RCC 7860 (cell line): ENCODE measurements at places on chromosomes 16 and 17.
A peak's percentile ranks its signal among the peaks of the same experiment; 100 is the strongest.

- DNase-seq, result no peak
Observed at GRCh38 chr16:55370762-55371482, 46.9 kb downstream of the IRX6 start.

DNA sequence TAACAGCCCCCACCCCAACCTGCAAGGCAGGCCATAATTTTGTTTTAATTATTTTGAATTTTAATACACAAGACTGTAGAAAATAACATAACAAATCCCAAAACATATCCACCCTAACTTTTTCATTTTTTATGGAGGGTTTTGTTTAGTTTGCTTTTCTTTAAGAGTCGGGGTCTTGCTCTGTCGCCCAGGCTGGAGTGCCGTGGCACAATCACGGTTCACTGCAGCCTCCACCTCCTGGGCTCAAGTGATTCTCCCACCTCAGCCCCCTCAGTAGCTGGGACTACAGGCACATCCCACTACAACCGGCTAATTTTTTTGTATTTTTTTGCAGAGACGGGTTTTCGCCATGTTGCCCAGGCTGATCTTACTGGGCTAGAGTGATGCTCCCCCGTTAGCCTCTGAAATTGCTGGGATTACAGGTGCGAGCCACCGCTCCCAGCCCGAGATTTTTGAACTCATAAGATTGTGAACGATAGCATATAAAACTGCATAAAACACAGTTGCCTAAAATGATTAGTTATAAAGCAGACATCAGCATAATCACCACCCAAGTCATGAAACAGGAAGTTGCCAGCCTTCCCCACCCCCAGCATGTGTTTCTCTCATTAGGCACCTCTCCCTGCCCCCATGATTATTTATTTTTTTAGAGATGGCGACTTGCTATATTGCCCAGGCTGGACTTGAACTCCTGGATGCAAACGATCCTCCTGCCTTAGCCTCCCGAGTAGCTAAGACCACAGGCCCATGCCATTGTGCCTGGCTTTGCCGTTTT is 13.6 kb upstream of the DOC2B start:
- no peak for DNase-seq

- DNase-seq, result no peak
Observed at GRCh38 chr16:84036982-84037425, 5.6 kb downstream of the SLC38A8 start.

GRCh38 chr17:33804401-33804800 is 450.7 kb upstream of the CCL2 start:
- no peak for DNase-seq

- peak; percentile 7 for DNase-seq
Observed at GRCh38 chr16:65965628-65966027, 400.9 kb upstream of the CDH5 start.

DNA sequence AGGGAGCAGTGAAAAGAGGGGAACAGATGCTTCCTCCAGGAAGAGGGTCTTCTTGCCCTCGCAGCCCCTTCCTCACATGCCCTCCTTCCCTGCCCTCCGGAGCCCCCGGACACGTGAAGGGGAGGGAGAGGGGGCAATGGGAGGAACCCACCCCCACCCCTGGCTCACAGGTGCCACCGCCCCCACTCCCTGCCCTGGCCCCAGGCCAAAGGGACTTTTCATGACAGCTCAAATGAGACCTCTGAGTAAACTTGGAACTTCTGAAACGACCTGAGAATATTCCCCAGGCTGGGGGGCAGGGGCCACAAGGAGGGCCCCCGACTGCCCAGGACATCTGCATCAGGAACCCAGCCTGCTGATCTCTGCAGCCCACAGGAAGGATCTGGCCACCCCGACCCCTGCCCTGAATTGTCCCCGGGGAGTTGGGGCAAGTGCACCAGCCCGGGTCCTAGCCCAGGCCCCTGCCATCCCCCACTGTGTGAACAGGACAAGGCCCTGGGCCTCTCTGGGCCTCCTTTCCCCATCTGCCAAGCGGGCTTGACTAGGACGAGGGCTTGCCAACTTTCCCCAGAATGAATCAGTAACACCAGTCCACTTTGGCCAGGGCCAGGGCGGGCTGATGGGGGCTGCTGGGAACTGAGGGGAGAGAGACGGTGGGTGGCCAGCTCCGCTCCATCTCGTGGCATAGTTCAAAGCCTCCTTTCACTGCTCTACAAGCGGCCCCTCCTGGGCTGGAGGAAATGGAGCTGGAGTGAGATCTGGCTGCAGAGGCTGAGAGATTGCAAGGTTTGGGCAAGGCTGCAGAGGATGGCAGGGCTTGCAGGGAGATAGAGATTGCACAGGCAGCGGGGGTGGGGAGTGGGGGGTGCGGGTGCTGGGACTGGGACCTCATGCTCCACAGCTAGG is 3.8 kb downstream of the IL21R start:
- no peak for DNase-seq

DNA sequence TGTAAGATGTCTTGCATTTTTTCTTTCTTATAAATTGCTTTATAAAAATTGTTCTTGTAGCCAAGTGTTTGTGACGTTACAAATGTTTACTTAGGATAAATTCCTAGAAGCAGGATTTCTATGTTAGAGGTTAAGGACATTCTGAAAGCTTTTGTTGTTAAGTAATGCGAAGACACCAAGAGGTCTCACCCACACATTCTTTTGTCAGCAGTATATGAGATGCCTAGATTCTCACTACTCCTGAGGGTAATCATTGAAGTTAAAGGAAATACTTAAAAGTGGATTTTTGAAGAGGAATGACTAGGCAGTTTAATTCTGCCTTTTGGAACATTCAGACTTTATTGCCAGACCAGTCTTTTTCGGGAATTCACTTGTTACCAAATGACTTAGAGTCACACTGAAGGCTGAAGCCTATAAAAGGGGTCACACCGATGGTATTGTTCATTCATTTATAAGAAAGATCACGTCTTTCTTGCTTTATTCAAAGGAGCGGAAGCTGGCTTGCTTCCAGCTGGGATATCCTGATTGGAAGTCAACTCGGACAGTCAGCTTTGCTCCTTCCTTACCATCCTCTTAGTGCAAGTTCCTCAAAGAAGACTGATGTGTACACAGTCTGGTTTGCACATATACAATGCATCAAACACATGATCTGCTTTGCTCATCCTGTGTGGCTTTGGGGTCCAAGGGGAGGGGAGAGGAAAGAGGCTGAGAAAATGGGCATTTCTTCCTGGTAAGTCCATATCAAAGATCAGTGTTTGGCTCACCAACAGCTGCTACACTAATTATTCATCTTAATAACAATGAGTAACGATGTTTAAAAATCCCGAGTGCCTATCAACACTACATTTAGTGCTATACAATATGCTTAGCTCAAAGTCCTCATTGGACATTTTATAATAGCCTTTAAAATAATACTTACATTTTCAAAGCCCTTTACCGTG is 160.0 kb downstream of the MAP2K6 start:
- peak; percentile 40 for DNase-seq

DNA sequence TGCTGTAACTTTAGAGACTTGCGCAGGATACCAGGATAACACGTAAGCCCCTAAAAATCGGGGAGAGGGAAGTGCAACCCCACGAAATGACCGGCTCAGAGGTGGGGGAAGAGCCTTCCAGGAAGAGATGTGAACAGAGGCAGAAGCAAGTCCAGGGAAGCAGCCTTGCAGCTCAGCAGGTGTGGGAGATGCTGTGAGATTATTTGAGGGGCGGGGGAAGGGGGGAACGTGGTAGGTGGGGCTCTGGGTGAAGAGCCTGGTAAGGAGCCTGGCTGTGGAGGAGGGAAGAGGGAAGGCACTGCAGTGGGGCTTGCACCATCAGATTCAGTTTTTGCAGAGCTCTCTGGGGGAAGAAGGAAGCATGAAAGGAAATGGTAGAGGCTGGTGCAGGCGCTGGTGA is 95.4 kb upstream of the CACNG5 start:
- no peak for DNase-seq

GRCh38 chr16:69435977-69436820 is 11.8 kb downstream of the CYB5B start:
- DNase-seq, result no peak

- DNase-seq, result no peak
Observed at GRCh38 chr17:2253768-2254406, 49.7 kb downstream of the SMG6 start.

DNA sequence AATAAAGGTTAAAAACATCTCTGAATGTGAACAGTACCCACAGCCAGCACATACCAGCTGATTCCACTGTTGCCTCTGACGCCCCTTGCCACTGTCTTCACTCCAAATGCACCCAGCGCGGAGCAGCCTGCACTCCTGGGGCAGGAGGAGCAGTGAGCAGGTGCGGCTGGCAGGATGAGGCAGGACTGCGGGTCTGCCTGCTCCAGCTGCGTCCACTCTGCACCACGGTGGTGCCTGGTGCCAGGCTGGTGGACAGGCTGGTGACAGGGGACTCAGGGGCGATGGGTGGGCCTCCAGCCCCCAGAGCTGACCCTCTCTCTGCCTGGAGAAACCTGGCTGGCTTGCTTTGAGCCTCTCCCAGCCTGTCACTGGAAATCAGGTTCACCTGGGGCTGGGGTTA is 9.4 kb downstream of the RAB40B start:
- no peak for DNase-seq

- no peak for DNase-seq
Observed at GRCh38 chr16:24887472-24887871, 41.7 kb downstream of the SLC5A11 start.
